ENCODE measurements at places on chromosomes 13 and 19.
A peak's percentile ranks its signal among the peaks of the same experiment; 100 is the strongest.

DNA sequence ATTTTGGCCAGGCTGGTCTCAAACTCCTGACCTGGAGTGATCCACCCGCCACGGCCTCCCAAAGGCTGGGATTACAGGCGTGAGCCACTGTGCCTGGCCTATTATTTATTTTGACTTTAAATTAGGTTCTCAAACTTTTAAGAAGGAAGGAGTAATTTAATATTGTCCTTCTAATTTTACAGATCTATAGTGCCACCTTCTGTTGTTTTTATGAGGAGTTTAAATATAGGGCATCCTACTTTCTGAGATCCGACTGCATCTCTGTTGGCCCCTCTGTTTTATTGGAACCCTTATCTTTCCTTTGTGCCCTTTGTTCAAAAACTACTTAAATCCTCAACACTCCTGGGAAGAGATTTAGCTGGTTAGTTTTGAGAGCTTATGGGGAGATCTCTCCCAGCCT, 25.4 kb upstream of the ZMYM5 start:
- no peak for DNase-seq

GRCh38 chr13:102090532-102090931, 311.3 kb downstream of the FGF14 start:
- no peak for DNase-seq

DNA sequence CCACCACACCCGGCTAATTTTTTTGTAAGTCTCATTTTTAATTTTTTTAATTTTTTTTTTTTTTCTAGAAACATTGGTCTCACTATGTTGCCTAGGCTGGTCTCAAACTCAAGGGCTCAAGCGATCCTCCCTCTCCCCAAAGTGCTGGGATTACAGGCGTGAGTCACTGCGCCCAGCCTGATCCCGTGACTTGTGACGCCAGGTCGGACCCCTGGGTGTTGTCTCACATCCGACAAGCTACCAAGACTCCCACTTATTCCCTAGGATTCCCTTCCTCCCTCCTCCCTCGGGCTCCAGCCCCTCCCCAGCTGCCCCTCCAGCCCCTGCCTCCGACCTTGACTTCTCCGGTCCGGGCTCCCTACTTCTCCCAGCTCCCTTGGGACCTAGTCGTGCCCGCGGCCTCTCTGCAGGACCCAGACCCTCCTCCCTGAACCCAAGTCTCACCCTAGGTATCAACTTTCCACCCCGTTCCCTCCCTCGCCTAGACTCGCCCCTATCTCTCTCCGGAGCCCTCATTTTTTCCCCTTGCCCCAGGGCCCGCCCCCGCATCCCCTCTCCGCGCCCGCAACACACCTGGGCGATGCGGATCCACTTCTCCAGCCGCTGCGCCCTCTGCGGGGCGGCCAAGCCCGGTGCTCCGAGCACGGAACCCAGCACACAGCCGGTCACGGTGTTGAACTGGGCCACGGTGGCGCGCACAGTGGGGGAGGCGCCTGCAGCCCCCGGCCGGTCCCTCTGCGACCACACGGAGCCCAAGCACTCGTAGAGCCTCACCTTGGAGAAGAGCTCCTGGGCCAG, 13.1 kb downstream of the RGL3 start:
- peak; percentile 57 for DNase-seq

GRCh38 chr13:33174491-33174890, 111.1 kb downstream of the STARD13 start:
- DNase-seq, result no peak

- DNase-seq, result no peak
Measured at GRCh38 chr13:99855526-99856420, 115.8 kb downstream of the ZIC5 start.

DNA sequence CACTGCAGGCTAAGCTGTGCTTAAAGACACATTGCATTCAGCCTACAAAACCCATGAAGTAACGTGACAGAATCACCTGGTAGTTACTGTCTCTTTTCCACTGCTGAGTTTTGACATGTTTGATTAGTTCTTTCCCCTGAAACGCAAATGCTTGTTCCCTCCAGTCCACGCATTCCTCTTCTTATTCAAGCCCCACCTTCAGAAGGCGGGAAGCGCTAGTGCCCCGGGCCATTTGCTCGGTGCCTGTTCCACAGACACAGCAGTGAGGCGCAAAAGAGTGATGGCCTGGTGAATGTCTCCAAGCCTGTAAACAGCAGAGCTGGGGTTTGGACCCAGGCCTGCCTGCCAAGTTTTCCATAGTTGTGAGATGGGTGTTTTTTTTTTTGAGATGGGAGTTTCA, 10.9 kb downstream of the ACP4 start:
- DNase-seq, result no peak

DNA sequence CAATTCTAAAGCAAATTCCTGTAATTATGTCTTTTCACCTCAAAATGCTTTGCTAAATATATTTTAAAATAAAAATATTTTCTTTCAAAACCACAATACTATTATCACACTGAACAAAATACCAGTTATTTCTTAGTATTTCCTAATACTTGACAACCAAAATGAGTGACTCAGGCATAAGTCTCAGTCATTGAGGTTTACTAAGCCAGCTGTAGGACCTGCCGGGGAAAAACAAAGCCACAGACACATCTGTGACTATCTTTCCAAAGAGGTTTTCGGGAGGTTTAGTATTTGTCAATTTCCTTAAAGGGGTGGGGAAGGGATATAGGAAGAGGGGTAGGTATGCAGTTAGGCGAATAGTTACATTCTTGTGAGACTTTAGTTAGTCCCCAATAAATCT, 3.2 kb upstream of the ZNF235 start:
- DNase-seq, result no peak

All from activated T-cell treated with anti-CD3 and anti-CD28 coated beads, Interleukin-2, amount 50 U/mL, for 24 hours (primary cell).